BE2C (cell line): ENCODE measurements at places on chromosomes 16 and 17.

GRCh38 chr17:75632863-75633485 lies at the start of gene SMIM5:
TSS of gene SMIM5 (plus strand) at chr17:75633434. CDS start at chr17:75640202, 6,768 bp downstream.
- DNase-seq: peak; percentile 90

- no peak for DNase-seq
Observed at GRCh38 chr16:27465483-27465879, 63.5 kb downstream of the IL21R start.

DNA sequence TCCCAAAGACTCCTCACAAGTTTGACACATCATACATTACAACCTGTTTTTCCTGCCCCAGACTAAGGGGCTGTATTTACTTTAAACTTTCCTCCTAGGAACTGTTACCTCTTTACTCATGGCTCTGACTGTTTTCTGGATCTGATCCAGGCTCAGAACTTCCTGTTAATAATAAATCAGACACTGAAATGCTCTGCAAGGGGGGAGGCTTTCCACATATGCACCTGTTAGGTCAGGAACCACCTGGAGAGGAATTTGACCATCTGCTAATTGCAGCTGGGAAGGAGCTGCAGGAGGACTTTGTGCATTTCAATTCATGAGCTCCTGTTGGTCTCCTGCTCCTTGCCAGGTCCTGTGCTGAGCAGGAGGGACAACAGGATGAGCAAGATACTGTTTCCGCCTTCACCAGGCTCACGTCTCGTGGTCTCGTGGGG lies 476.9 kb upstream of the CDH5 start:
- no peak for DNase-seq

DNA sequence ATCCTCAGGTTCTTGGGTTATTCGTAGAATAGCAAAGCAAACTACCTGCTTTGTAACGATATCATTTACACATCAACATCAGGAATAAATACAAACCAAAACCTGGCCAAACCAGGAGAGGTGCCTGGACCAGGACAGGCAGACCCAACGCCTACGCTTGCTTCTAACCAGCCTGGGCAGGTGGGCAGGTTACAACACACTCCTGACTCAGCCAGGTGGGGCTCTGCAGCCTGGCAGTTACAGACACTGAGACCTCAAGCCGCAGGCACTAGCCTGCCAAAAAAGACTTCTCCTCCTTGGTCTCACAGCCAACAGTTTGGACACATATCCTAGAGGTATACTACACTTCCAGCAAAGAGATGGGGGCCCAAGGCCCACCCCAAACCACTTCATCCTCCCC lies 14.0 kb downstream of the ANKRD11 start:
- no peak for DNase-seq

GRCh38 chr16:912684-913613 lies 57.8 kb downstream of the LMF1 start:
- no peak for DNase-seq

DNA sequence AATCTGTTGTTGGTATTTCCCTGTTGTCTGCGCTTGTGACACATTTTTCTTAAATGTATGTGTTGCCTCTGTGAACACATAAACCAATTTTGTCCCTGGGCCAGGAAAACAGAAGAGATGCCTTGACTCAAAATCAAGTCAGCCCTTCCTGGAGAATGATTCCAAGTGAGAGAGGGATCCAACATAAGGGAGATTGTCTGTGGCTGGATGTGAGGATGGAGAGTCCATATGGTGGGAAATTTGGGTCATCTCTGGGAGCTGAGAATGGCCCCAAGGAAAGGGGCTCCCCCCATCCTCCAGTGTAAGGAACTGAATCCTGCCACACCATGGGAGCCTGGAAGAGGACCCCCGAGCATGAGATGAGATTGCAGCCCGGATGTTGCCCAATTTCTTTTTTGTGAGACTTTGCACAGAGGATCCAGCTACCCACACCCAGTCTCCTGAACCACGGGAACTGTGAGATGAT lies 13.5 kb downstream of the CRYM start:
- no peak for DNase-seq

GRCh38 chr16:80887062-80887461 lies 82.7 kb upstream of the CDYL2 start:
- DNase-seq: no peak

- no peak for DNase-seq
Observed at GRCh38 chr17:65522751-65523404, 38.6 kb downstream of the AXIN2 start.

DNA sequence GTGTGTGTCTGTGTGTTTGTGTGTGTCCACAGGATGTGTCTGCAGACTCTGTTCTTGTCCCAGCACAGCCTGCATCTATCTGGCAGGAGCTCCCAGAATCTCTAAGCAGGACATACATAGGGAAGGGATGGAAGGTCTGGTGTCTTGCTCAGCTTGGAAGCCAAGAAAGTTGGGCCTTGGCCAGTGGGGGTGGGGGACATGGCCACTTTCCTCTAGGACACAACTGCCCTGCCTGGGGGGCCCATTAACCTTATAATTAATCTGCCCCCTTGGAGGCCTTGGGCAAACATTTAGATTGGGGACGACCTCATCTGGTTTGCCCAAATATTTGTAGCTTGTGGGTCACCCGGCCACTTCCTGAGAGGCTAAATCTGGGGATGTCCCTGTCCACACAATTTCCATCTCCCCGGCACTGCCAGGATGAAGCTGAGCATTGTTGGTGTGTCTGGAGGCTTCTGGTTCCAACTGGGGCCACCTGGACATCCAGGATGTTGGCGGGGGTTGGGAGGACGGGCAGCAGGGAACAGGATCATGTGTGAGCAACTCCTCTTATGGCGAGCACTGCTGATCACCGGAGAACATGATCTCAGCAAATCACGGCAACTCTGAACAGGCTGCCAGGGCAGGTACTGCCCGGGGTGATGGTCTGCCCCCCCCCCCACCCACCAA lies 17.2 kb upstream of the FOXF1 start:
- no peak for DNase-seq
